ENCODE measurements at places on chromosomes 5 and 9. TPM values are rescaled to one million over a fixed set of nuclear protein-coding genes. Genes with fewer than 3 reads are reported as not detected.

- no peak for DNase-seq
Measured at GRCh38 chr9:126879288-126879687, 18.8 kb downstream of the ZBTB34 start.

- DNase-seq: no peak
Measured at GRCh38 chr5:14713476-14714390, 49.2 kb downstream of the OTULIN start.

Gene GARIN3
- polyA plus RNA-seq: not detected

DNA sequence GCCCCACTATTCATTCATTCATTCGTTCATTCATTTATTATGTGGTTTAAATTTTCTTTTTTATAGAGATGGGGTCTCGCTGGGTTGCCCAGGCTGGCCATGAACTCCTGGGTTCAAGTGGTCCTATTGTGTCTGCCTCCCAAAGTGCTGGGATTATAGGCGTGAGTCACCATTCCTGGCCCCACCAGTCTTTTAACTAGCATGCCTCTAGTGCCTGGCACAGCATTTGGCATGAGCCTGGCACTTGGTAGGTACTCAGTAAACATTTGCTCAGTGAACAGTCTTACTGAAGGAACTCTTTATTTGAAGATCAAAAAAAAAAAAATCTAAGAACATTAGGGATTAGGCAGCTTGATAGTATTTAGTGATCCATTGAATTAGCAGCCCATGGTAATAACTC is 98.1 kb downstream of the KDM4C start:
- no peak for DNase-seq

Gene GMCL2
- polyA plus RNA-seq: 0.12 TPM

Gene PLPP1
- 104 TPM for polyA plus RNA-seq

DNA sequence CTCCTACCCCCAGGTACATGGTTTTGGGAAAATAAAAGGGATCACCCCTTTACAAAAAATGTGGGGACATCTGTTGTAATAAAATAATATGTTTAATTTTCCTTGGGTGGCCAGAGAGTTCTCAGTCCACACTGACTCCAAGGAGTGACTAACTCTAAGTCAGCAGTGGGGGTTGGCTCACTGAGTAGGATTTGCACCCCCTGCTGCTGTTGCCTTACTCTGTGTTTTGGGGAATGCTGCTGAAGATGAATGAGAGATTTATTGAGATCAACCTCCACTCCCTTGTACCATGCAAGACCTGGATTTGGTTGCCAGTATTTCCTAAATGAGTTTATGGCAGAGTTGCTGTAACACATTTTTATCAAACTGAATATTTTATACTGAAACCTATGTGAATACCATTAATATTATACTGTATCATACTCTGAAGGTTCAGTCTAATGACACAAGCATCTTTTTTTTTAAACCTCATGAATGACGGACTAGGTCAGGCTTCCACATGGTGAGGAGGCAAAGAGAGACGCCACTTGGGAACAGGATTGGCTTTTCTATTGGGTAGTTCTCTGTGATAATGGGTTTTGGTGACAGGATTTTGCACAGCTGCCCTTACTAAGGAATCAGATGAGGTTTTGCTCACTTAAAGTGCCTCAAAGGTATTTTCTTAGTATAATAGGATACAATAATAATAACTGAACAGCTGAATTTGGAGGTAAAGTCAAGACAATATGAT is 121.3 kb upstream of the OSMR start:
- no peak for DNase-seq

DNA sequence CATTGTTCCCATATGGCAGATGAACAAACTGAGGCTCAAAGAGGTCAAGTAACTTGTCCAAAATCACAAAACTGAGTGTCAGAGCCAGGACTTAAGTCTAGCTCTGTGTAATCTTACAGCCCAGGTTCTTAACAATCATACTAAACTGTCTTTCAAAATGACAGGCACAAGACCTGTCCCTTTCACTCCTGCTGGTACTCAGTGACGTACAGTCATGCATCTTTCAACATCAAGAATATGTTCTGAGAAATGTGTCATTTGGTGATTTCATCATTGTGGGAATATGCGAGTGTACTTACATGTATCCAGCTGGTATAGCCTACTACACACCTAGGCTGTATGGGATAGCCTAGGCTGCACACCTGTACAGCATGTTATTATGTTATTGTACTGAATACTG is 646.8 kb upstream of the WWC1 start:
- no peak for DNase-seq

Gene C5orf58
- polyA plus RNA-seq: 0.21 TPM

DNA sequence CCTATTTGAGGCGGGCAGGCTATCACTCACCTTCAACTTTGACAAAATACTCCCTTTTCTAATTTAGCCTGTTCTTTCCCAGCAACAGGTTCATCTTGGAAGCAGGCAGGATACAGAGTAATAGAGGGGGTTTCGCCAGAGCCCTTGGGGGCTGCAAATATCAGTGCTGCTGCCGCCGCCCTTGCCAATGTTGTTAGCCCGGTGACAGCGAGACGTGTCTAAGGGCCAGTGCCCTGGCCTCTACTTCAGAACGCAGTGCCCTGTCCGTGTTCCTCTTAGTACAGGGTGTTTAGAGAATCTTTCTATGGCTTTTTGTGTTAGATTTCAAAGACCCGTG is 703 bp downstream of the FAM120AOS start:
- no peak for DNase-seq

- no peak for DNase-seq
Measured at GRCh38 chr9:12194731-12195130, 498.5 kb upstream of the TYRP1 start.

DNA sequence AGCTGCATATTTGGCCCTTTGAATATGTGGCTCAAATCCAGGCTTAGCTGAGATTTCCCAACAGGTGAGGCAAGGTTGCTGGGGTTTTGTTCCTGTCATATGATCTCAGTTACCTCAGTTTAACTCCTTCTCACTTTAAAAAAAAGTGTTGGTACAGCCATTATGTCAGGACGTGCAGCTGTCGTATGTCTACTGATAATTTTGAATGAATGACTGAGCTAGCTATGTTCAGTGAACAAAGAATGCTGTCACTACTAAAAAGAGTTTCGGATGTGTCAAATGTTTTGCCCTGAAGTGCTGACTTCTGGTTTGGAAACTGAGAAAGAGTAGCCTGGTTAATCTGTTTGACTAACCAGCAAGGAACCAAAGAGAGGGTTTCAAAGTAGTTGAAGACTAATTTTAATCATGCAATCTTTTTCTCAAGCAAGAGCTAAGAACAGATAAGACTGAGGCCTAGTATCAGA is 106.3 kb upstream of the NR3C1 start:
- no peak for DNase-seq

Gene SH3GL2
- polyA plus RNA-seq: 5.3 TPM

DNA sequence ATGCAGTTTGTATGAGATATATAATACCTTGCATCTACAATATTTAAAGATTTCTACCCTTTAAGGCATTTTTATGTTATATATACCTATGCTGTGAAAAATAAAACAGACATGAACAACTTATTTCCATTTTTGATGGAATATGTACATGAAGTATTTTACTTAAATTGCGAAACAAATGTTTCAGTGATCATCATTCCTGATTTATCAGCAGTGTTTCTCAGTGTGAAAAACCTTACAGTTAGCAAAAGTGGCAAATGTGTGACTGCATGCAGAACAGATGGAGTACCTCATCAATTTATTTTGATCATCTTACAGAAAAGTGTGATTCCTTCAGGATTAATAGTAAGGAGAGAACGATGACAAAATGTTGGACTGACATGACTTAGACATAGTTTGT is 43.1 kb downstream of the PRR16 start:
- DNase-seq: no peak

GRCh38 chr5:50800410-50800809 is 134.0 kb downstream of the PARP8 start:
- DNase-seq: no peak
